ENCODE measurements at places on chromosomes 11 and 22. TPM values are rescaled to one million over a fixed set of nuclear protein-coding genes. Genes with fewer than 3 reads are reported as not detected.

DNA sequence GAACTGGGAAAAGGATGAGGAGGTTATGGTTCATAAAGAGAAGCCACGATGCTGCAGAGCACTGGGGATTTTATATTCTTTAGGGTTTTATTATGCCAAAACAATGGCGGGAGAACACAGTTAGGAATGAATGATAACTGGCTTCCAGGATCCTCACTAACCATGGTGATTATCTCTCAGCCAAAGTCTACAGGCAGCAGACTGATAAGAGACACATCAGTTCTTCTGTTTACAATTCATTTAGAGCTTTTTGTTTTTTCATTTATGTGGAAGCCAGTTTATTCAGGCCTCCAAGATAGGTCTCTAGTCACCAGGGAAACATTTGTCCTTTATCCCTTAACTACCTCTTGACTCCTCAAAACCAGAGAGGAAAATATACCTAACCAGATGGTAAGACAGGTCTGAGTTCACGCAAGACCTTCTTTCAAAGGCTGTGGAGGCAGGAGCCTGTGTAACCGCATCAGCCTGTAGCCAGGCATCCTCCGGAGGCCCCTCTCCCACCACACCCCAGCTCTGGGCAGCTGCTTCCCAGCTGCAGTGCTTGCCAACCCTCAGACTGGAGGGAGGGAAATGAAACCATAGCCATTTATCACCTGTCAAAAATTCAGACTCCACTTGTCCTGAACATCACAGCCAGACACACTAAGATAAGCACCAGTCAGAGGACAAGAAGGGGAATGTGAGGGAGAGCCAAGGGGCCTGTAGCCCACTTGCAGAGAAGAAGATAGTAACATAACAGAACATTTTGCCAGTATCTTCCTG lies 57.2 kb upstream of the FAM181B start:
- peak; percentile 84 for DNase-seq

DNA sequence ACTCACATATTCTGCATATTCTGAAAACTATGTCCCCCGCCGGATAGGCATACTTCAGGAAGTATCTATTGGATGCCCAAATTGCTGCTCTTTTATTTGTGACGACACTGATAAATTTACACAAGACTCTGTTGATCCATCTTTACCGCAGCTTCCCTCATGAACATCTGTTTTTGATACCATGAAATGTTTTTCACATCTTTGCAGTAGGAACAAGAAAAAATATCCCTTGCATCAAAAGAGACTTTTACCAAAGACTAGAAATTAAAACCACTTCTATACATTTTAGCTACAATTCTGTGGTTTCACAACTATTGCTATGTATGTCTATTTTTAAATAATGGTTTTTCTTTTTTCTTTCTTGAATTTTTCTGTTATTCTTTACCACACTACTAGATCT lies 15.3 kb downstream of the POU2AF2 start:
- no peak for DNase-seq

- DNase-seq, result peak; percentile 72
Measured at GRCh38 chr22:30636226-30637077, 871 bp downstream of the SLC35E4 start.

- DNase-seq, result no peak
Measured at GRCh38 chr11:96367342-96367741, 22.4 kb downstream of the CCDC82 start.

DNA sequence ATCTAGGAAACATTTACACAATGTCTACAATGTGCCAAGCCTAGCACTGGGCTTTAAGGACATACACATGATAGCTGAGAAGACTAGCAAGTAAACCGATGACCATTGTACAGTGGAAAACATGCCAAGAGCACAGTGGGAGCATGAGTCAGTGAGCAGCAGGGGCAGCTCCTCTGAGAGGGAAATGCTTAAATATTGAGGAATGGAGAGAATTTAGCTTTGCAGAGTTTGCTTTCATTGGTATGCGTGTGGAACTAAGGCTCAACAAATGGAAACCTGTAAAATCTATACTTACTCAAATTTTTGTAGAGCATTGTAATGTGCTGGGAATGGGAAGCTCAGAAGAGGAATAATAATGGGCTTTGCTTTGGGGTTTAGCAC lies 282.3 kb downstream of the ST3GAL4 start:
- DNase-seq, result no peak

DNA sequence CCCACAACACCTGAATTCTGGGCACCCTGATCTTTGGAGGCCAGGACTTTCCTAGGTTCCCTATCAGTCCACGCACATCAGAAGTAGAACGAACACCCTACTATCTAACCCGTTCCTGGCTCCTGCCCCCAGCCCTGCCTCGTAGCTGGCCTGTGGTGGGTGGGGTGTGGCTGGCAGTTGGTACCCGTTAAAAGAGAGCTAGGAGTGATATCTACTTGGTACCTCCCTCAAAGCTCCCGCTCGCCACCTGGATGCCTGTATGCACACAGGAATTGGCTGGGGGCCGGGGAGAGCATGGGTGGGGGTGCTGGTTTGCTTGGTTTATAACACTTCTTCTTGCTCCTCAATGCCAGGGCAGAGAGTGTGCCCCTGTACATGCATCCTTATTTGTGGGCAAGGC lies 14.0 kb upstream of the NECTIN1 start:
- DNase-seq, result no peak

The RRP8 gene
- 18.8 TPM for total RNA-seq

The NARS2 gene
- 12.4 TPM for total RNA-seq

DNA sequence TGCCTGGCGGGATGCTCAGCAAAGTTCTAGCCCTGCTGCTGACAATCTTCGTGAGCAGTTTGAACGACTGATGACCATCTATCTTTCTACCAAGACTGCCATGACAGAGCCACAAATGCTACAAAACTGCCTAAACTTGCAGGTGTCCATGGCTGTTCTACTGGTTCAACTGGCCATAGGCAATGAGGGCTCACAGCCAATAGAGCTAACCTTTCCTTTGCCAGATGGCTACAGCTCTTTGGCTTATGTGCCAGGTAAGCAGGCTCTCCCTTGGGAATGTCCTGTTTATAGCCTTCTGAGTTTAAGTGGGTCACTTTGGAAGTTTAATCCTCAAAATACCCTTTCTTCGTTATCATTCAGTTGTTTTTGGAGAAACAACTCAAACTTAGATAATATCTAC lies 20.1 kb downstream of the UBE4A start:
- no peak for DNase-seq

DNA sequence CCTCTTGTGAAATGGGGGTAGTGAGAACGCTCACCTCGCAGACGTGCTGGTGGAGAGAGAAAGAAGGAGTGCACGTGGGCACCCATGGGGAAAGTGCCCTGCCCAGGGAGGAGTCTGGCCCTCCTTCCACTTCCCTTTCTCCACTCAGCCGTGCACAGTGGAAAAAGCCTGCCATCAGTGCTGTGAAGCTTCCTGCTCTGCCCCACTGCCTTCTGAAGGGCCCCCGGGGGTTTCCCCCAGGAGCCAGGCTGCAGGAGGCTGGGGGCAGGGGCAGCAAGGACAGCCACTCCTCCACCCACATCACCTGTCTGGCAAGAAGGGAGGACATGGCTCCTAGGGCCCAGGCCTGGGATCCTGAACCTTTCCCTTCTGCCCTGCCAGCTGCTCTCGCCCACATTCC lies 7.6 kb downstream of the TP53I11 start:
- DNase-seq, result peak; percentile 54

DNA sequence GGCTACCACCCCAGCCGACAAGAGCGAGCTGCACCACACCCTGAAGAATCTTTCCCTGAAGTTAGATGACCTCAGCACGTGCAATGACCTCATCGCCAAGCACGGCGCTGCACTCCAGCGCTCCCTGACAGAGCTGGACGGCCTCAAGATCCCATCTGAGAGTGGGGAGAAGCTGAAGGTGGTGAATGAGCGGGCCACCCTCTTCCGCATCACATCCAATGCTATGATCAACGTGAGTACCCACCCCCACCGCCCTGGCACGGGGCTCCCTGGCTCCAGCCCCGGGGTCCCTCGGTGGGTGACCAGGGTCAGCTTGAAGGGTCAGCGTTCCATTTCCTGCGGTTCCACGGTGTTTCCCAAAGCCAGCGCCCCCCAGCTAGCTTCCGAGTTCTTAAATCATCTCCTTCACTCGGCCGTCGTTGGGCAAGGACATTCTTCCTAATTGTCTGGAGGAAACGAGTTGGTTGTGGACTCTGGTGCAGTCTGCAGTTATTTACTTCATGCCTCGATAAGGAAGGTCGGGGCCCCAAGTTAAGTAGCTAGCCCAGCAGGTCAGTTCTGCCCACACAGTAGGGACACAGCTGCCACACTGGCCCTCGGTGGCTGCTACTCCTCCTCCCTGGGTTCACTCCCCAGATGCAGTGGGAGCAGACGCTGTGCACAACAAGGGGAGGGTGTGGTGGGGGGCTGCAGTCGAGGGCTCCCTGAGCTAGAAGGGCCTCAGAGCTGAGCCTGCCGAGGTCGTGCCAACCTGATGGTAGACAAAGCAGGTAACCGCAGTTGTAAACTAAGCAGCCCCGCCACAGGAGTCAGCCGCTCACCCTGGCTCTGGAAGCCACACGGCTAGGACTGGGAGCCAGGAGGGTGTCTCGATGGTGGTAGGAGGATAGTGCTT lies 97.9 kb downstream of the MORC2 start:
- no peak for DNase-seq

GRCh38 chr22:24322522-24322921 lies 51.9 kb downstream of the SPECC1L start:
- DNase-seq, result no peak

The LRRN4CL gene
- 2.9 TPM for total RNA-seq

The LTBP3 gene
- 134 TPM for total RNA-seq

DNA sequence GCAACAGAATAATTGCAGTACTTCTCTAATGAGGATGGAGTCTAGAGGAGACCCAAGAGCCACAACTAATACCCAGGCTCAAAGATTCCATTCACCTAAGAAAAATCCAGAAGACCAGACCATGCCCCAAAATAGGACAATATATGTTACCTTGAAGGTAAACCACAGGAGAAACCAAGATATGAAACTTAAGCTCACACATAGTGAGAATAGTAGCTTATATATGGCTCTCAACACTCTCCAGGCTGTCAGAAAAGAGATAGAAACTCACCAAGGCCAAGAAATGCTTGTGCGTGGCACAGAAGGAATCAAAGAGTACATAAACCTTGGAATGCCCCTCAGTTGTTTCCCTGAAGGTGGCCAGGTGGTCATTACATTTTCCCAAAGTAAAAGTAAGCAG lies 9.1 kb downstream of the FAM111A start:
- DNase-seq, result no peak

- DNase-seq, result peak; percentile 81
Measured at GRCh38 chr11:14358729-14359439, at the start of gene RRAS2. TSS of gene RRAS2 (minus strand) at chr11:14359183. CDS start at chr11:14358870, 313 bp downstream.

- no peak for DNase-seq
Measured at GRCh38 chr11:1199241-1199750, 23.6 kb upstream of the MUC5B start.

DNA sequence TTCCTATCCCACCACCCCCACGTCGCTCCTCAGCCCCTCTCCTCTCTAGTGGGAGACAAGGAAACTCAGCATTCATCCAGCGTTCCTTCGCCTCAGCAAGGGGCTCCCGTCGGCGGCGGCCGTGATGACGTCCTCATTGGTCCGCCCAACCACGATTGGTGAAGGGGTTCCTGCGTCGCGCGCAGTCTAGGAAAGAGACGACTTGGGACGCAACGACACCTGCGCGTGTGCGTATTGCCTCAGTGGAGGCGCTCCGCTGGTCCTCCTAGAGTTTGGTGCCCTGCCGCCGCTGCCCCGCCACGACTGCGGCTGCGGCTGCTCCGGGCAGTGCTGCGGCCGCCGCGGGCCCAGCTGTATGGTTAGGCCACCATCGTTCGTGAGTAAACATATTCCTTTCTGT lies 56.6 kb downstream of the CCDC81 start:
- no peak for DNase-seq

GRCh38 chr11:118789501-118790356 lies 1.2 kb downstream of the DDX6 start:
- DNase-seq, result no peak

The SMIM35 gene
- not detected for total RNA-seq

The DRD4 gene
- 0.26 TPM for total RNA-seq

GRCh38 chr22:29740216-29740615 lies 20.4 kb downstream of the CABP7 start:
- peak; percentile 18 for DNase-seq

The TTC36 gene
- total RNA-seq, result 0.63 TPM

The KRTAP5-2 gene
- not detected for total RNA-seq

DNA sequence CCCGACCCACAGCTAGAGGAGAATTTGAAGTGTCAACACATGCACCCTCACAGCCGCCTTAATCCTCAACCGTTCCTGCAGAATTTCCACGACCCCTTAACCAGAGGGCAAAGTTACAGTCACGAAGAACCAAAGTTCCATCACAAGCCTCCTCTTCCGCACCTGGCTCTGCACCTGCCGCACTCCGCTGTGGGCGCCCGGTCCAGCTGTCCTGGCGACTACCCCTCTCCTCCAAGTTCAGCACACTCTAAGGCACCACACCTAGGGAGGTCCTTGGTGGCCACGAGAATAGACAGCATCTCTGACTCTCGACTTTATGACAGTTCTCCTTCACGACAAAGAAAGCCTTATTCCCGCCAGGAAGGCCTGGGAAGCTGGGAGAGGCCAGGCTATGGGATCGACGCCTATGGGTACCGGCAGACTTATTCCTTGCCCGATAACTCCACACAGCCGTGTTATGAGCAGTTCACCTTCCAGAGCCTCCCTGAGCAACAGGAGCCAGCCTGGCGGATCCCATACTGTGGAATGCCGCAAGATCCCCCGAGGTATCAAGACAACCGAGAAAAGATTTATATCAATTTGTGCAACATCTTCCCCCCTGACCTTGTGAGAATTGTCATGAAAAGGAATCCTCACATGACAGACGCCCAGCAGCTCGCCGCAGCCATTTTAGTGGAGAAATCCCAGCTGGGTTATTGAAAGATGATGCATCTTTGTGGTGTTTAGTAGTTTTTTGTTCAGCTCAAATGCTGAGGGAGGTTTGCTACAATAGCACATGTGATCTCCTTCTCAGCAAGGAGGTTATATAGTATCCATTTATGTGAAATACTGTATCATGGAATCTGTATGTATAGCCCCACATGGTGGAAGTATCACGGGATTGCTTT lies 72.1 kb downstream of the ZC3H12C start:
- no peak for DNase-seq

DNA sequence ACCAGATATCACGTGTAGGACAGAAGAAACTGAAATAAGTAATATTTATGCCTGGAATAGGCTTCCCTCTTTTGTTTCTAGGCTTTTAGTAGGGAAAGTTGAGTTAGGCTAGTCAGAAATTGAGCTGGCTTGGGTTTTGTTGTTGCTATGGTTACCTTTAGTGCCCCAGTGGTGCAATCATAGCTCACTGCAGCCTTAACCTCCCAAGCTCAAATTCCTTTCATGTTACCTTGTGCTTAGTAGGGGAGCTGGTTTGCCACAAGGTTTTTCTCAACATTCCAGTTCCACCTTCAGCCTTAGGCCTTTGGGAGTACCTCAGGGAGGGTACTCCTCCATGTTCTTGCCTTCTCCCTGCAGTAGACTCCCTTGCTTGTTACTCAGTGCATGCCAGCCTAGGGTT lies 69.1 kb upstream of the SUSD2 start:
- DNase-seq, result no peak

- no peak for DNase-seq
Measured at GRCh38 chr11:68872216-68873003, 30.7 kb upstream of the CPT1A start.
